ENCODE measurements at places on chromosomes 6 and 20.

DNA sequence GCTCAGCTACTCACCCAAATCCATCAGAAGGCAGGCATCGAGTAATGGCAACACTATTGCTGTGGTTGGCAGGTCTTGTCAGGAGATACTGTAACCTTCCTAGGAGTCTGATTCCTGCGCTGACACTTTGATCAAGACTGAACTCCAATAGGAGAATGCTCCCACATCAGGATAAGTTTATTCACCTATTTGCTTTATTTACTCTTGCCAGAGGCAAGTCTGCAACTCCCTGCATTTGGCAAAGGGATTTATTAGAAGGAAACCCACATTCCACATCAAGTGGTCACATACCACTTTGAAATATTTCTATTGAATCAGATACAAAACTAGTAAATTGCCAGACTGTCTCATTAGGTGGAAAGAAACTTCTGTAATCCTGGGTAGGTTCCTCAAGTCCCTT, 43.5 kb downstream of the ZFAND3 start:
- DNase-seq: no peak

- peak; percentile 45 for DNase-seq
Observed at GRCh38 chr6:46453216-46453615, 38.0 kb downstream of the RCAN2 start.

DNA sequence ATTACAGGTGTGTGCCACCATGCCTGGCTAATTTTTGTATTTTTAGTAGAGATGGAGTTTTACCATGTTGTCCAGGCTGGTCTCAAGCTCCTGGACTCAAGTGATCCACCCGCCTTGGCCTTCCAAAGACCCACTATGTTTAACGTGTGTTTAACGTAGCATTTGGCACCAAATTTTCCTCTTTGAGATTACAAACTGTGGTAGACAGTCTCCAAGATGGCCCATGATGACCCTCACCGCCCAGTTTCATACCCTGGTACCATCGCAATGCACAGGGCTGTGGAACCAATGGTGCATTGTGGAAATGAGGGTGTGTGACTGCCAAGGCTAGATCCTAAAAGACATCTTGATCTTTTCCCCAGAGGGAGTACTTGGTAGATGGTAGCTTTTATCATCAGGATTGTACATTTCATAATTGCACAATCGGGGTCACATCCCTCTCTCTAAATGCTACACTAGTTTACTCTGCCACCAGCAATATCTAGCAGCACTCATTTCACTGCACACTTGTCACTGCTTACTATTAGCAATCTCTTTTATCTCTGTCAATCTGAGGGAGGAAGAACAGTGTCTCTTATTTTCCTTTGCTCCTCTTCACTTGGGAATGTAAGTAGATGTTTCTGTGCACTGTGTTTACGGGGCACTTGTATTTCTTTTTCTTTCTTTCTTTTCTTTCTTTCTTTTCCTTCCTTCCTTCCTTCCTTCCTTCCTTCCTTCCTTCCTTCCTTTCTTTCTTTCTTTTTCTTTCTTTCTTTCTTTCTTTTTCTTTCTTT, 96.9 kb downstream of the NOL4L start:
- no peak for DNase-seq

DNA sequence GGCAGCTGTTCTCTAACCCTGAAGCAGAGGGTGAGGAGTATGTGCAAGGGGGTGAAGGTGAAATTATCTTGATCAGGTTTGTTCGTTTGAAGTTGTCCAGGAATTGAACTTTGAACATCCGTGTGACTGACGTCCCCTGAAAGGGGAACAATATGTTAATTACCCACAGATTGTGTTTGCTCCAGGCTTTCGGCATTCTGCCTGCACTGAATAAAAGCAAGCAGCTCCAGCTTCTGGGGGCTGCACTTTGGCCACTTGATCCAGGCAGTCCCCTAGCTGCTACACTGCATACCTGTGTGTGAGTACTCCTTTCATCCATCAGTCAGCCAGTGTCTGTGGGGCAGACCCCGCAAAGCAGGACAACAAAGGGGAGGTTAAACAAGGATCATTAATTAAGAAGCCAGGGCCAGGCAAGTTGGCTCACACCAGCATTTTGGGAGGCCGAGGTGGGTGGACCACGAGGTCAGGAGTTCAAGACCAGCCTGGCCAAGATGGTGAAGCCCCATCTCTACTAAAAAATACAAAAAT, 104.8 kb upstream of the BTN3A2 start:
- DNase-seq: no peak

DNA sequence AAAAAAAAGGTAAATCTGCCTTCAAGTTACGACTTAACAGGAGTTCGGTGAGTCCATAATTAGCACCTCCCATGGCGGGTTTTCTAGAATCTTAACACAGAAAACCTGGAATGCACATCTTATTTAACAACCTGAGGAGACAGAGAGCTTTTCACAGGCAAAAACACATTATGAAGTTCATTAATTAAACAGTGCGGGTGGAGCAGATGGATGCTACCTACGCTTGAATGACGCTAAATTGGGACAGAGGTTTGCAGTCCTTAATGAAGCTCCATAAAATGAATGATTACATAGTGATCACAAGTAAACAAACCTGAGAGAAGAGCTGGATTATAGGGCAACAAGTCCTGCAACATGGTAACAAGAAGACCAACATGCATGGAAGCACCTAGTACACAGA, 81.0 kb downstream of the INSM1 start:
- DNase-seq: no peak

DNA sequence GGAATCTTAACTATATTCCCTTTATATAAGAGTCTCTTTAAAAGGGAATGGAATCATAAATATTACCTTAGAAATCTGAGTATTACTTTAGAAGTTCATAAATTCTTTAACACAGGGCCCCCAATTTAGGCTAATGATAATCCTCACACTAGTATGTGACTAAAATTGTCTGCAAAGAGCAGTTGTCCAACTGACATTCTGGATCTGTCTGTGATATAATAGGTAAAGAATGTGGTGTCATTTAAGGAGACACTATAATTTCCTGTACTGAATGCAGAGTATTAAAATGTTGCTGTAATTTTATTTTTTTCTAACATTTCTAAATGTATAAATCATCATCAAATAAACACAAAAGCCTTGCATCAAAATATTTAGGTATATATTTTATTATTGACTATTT, 128.5 kb upstream of the DST start:
- DNase-seq: peak; percentile 62

- DNase-seq: peak; percentile 38
Observed at GRCh38 chr6:158046201-158047126, 64.8 kb downstream of the SYNJ2 start.

DNA sequence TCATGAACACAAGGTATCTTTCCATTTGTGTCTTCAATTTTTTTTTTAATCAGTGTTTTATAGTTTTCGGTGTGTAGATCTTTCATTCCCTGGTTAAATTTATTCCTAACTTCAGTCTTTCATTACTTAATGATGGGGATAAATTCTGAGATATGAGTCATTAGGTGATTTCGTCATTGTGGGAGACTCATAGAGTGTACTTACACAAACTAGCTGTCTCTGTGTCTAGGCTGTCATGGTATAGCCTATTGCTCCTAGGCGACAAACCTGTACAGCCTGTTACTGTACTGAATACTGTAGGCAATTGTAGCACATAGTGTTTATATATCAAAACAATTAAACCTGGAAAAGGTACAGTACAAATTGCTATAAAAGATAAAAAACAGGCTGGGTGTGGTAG, 42.1 kb downstream of the SMAP1 start:
- DNase-seq: no peak

GRCh38 chr6:116326181-116326671, 44.5 kb upstream of the DSE start:
- no peak for DNase-seq

DNA sequence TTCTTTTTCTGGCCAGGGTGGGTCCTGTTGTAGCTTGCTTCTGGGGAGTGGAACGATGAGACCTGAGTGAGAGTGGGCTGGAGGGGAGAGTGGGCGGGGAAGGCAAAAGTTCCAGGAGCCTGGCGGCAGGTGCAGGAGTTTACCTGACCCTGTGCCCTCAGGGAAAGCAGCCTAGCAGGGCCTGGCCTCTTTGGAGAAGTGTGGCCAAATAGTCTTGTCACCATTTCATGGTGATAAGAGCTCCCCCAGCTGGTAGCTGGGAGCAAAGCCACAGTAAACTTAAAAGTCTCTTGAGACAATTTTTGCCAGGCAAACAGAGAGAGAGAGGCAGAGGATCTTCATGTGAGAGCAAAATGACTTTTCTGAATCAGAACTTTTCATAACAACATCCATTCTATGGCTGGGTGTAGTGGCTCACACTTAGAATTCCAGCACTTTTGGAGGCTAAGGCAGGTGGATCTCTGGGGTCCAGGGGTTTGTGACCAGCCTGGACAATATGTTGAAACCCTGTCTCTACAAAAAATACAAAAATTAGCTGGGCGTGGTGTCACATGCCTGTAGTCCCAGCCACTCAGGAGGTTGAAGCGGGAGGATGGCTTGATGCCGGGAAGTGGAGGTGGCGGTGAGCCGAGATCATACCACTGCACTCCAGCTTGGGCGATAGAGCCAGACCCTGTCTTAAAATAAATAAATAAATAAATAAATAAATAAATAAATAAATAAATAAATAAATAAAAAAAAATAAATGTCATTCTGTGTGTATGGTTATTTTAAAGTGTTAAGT, 161.8 kb upstream of the SCGN start:
- peak; percentile 85 for DNase-seq

DNA sequence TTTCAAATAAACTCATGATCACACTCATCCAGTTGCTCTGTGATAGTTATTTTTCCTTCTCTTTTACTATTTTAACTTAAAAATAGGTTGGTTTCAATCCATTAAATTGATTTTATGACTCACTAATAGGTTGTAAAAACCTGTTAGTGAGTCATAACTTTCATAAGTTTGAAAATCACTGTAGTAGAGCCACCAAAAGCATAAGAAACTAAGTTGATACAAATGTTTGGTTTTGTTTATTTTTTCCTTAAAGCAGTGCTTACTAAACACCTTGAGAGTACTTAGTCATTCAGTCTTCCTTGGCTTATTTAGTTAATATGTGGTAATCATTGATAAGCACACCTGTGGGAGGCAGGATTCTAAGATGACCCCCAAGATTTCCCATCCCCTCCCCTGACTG, 312.1 kb upstream of the MAN1A1 start:
- DNase-seq: no peak

DNA sequence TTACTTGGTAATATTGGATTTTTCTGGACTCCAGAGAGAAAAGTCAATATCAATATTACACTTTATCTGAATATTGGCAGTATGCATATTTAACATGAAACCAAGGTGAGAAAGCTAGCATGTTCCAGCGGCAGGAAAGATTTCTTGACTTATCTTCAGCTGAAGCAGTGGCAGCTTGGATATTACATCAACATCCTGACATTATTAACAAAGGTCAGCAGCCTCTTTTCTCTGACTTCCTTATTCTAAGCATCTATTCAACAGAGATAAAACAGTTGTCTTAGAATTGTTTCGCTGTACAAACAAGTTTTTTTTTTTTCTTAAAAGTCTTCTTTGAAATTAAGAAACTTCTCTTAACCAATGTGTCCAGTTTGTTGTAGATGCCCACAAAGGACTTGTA, 11.8 kb downstream of the DCBLD1 start:
- no peak for DNase-seq

GRCh38 chr6:25196464-25196863, 82.7 kb upstream of the CARMIL1 start:
- no peak for DNase-seq

DNA sequence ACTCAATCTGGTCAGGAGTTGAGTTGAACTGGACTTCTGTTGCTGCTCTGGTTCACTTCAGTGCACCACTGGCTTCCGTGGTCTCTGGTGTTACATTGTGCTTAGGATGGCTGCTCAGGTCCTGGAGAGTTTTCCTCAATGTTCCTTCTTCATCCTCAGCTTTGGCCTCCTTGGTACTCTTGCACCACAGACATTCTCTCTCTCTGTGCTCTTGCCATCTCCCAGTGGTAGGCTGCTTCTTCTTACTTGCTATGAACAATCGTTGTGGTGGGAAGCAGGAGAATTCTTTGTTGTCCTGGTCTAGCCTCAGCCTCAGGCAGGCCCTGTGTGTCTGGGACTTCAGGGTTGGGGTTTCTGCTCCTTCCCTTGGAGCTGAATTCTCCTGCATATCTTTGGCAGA, 14.5 kb upstream of the DUSP22 start:
- DNase-seq: peak; percentile 38

DNA sequence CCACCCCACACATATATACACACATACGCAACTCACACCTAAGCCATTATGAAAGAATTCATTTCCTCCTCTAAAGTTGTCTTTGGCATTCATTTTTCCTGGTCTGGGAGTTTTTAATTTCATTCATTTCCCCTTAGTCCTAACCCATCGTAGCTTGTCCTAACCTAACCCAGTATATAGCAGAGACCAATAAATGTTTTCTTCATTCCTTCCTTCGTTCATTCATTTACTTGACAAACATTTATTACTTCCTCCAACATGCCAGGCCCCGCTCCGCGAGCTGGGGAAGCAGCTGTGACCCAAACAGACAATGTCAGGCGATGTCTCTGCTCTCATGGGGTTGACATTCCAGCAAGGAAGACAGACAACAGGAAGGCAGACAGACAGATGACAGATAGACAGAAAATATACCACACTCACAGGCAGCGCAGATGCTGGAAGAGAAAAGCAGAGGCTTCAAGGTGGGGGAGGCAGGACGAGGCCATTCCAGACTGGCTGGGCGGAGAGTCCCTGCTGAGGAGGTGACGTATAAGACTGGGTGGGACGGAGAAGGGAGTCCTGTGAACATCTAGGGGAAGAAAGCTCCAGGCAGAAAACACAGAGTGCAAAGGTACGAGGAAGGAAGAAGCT, 33.7 kb upstream of the SIRPA start:
- DNase-seq: peak; percentile 21

DNA sequence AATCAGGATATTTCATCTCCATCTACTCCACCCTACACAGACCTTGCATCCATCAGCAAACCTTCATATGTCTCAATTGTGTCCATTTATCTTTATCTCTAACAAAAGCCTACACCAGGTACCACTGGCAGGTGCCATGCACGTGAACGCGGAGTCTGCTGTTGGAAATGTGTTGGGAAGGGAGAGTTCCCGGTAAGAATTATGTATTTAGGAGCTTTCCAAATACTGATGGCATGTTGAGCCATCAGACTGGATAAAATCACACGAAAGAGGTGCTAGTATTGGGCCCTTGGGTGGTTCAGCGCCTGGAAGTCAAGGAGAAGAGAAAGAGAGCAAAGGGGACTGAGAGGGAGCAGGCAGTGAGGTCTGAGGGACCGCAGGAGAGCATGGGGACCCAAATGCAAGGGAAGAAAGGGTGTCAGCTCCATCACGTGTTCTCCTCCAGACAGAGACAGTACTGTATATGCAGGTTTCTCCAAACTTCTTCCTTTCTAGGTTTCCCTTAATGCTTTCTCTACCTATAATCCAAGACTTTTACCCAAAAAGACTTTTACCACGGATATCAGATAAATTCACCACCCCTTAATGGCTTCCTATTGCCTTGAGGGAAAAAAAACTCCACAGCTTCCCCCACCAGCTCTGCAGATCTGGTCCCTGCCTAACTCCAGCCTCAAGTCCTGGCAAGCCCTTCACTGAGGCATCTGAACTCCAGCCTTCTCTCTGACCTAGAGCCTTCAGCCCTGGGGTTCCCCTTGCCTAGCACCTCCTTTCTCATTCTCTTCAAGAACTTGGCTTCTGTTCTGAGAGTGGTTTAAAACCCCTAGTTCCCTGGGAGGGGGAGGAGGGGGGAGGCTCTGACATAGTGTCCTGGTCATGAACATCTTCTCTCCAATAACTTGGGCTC, 4.8 kb upstream of the ZNF217 start:
- no peak for DNase-seq

- no peak for DNase-seq
Observed at GRCh38 chr20:19885939-19886660, 128.0 kb downstream of the RIN2 start.

Measured in myocyte (in vitro differentiated cells).